Endothelial cell (in vitro differentiated cells): ENCODE measurements at places on chromosomes 5 and 9. TPM values are rescaled to one million over a fixed set of nuclear protein-coding genes. Genes with fewer than 3 reads are reported as not detected.
A peak's percentile ranks its signal among the peaks of the same experiment; 100 is the strongest.

The DAB2IP gene
- 104 TPM for total RNA-seq

GRCh38 chr5:179769796-179770195, 24.0 kb upstream of the LTC4S start:
- DNase-seq = no peak

GRCh38 chr5:157497875-157498611, 38.0 kb downstream of the NIPAL4 start:
- DNase-seq = no peak

The CENPK gene
- total RNA-seq = 28.9 TPM

DNA sequence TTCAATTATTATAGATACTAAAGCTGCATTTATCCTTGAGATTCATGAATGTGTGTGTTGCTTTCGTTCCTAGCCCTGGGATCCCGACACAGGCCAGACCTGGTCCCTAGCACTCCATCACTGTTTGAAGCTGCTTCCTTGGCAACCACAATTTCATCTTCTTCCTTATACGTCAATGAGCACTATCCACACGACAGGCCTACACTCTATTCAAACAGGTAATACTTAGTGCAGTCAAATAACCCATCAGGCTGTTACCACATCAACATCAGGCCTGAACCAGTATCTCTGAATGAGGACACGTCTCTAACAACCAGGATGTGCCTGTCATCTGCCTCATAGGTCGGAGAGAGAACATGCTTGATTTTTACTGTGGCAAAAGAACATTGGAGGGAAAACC, 73.3 kb downstream of the PRKACG start:
- DNase-seq = no peak

The TTC39B gene
- total RNA-seq = 10.3 TPM

- peak; percentile 47 for DNase-seq
Measured at GRCh38 chr5:179342577-179342976, 2.7 kb downstream of the ADAMTS2 start.

DNA sequence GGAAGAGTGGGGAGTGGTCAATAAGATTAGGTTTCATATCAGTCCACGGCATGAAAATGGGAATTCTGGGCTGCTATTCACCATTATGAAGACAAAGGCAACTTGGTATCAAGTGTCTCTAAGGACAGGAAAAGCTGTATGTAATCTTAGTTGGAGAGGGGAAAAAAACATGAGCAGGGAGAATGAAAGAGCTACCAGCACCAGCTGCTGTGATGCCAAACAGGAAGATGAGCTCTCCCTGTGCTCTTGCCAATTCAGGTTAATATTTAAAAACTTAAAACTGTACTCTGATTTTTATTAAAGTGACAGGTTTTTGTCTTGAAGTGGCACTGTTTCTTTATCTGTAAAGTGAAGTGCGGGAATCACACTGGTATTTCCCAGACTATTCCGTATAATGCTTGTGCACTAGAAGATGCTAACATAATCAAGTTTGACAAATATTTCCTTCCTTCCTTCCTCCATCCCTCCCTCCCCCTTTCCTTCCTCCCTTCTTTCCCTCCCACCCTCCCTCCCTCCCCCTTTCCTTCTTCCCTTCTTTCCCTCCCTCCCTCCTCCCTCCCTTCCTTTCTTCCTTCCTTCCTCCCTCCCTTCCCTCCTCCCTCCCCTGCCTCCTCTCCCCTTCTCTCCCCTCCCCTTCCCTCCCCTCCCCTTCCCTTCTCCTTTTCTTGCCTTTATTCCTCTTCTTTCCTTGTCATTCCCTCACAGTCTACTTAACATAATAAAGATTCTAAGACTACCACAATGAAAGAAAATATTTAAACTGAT, 1383.0 kb upstream of the C9orf72 start:
- no peak for DNase-seq

- DNase-seq = no peak
Measured at GRCh38 chr5:42592401-42593140, 164.0 kb upstream of the CCDC152 start.

The CD14 gene
- not detected for total RNA-seq

The GFI1B gene
- not detected for total RNA-seq
